ENCODE measurements at places on chromosomes 6 and 20.

DNA sequence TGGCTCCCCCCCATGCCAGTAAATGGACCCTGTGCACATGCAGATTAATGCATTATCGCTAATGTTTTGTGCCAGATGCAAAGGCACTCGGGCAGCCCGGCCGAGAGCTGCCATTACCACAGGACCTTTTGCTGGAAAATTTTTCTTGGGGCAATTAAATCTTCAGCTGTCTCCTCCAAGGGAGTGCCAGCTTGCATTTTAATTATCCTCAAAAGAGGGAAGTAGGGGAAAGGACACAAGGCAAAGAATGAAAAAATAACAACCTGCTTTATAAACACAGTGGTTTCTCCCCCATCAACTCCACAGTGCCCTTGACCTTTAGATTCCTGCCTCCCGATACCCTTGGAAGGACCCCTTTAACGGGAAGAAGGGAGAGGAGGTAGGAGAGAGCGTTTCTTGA, 48.2 kb downstream of the PDYN start:
- DNase-seq = no peak

- no peak for DNase-seq
Observed at GRCh38 chr6:6357032-6357431, 36.6 kb upstream of the F13A1 start.

DNA sequence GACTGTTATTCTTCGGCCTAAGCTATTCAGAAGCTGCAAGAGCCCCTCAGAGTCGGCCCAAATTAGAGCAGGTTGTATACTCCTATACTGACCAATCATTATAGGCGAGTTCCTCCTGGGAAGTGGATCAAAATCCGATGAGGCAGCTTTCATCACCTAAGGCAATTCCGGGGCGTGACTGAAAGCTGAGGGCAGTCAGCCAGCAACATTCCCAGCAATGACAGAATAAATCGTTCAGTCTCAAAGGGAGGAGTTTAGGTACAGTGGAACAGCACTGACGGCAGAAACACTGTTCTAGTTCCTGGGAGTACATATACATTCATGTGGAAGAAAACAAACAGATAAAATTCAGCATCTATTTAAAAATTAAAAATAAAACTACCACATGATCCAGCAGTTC, 10.8 kb downstream of the HLA-DQB2 start:
- no peak for DNase-seq

DNA sequence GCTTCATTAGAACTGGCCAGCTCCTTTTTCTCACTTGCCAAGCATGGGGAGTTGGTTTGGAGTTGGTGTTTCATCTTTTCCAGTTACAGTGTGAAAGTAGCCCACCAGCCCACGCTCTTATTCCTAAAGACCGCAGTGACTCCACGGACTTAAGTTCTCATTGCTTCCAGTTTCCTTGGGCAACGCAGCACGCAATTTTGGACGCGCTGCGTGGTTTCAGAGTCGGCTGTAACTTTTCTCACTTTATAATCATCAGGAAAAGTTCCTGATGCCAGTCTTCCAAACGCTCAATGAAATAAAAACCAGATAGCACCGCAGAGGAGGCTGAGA, 381 bp upstream of the PEX7 start:
- peak; percentile 17 for DNase-seq

DNA sequence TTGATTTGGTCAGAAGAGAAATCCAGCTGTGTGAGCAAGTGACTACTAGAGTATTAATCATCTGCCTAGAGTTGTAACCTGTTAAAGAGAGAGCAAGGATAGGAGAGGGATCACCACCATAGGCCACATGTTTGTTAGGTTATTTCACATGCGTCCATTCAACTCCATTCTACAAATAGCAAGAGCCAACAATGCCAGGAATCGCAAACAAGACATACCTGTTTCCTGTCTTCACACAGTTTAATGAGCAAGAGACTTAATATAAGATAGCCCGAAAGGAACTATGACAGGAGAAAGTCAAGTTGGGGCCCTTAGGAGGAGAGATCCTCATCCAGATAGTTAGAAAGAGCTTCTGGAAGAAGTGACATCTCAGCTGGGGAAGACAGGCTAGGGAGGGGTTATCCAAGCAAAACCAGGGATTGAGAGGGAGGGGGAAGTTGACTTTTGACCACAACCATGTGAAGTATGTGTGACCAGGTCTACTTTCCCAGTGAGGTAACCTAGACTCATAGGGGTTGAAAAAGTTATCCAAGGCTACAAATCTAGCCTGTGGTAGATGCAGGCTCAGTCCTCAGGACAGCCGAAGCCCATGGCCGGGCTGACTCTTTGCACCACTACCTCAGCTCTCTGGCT, 147.4 kb downstream of the ALDH8A1 start:
- DNase-seq = no peak

GRCh38 chr20:4549711-4550259, 171.9 kb upstream of the PRND start:
- DNase-seq = no peak

GRCh38 chr6:47032974-47033765, 9.0 kb downstream of the ADGRF1 start:
- DNase-seq = no peak

DNA sequence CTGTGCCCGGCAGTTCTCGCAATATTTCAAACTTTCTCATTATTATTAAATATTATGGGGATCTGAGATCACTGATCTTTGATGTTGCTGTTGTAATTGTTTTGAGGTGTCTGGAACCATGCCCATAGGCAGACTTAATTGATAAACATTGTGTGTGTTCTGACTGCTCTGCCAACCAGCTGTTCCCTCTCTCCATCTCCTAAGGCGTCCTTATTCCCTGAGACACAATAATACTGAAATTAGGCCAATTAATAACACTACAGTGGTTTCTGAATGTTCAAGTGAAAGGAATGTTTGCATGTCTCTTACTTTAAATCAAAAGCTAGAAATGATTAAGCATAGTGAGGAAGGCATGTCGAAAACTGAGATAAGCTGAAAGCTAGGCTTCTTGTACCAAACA, 7.6 kb downstream of the MAPK14 start:
- no peak for DNase-seq

- DNase-seq = no peak
Observed at GRCh38 chr6:137033828-137034227, 10.9 kb downstream of the IL20RA start.

- DNase-seq = peak; percentile 42
Observed at GRCh38 chr20:7195704-7196103, 428.2 kb downstream of the BMP2 start.

- no peak for DNase-seq
Observed at GRCh38 chr6:66772800-66773199, 1065.8 kb upstream of the EYS start.

DNA sequence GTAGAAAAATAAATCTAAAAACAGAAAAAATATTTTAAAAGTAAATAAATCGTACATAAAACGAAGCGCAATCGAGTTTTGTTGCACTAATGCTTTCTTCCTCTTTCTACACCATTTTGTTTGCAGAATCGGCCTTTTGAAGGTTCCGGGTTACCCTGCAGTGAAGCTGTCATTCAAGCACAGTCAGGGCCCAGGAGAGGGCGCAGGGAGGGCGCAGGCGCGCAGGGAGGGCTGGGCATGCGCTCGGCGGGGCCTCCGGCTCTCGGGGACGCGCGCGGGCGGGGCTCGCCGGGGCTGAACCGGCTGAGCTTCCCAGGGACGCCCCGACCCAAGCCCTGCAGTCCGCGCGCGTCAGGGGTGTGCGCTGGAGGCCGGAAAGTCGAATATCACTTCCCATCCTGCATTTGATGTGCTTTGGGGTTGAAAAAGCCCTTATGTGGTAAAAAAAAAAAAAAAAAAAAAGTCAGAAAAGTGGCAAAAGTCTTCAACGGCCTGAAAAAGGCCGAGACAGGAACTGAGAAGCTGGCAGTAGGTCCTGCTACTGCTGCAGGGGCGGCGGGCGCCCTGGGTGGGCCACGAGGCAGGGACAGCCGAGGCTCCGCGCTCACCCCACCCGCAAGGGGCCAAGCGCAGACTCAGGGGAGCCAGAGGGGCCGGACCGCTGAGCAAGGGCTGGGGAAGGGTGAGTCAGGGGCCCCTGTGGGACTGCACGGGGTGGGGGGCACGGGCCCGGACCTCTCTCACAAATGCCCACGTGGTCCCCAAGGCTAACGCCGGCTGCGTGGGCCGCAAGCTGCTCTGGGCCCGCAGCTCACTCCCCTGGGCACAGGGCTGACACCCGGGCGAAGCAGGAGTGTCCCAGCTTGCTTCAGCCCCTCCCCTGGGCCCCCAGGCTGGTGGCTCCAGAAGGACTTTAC, 40.5 kb downstream of the THBS2 start:
- DNase-seq = peak; percentile 62

- DNase-seq = no peak
Observed at GRCh38 chr20:13772529-13772928, 12.2 kb downstream of the ESF1 start.

GRCh38 chr6:21444711-21445260, 148.8 kb upstream of the SOX4 start:
- DNase-seq = no peak

- no peak for DNase-seq
Observed at GRCh38 chr20:32775336-32775991, 13.3 kb downstream of the DNMT3B start.

DNA sequence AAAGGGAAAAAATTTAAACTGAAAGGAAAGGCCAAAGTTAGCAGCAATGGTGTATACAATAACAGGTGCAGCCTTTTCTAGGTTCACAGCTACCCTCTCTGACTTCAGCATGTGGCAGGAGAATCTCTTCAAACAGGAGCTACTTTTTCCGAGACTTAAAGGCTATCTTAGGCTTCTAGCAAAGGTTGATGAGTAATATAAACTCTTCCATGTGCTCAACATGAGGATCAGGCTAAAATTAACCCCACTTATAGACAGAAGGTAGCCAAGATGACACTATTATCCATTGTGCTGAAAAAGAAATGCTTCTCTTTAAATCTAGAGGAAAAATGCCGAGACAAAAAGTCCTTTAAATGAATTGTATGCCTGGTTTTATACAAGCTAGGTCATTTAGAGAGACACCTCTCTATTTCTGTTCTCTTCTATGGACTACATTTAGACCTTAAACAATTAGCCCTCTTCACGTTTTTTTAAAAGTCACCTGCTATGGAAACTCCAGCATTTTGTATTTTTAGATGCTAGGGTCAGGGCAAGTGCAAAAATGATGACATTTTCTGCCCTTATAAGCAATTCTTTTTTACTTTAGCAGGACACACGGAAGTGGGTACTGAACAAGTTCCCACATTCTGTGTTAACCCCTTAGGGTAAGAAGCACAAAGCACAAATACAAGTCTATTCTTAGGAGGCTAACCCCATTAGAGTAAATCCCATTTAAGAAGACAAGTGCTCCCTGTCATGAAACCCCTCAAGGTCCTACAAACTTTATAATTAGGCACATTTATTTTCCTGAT, 216.8 kb upstream of the CITED2 start:
- no peak for DNase-seq

DNA sequence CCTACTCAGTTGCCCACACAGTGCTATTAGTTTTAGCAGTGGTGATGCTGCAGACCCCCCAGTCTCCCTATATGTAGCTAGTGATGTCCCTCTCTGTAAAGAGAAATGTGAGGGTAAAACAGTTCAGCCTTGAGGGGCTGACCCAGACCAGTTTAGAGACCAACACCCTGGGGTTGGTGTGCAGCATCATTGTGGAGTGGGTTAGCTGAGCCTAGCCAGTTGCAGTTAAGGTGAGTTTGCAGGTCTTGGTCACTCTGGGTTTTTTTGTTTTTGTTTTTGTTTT, 401 bp upstream of the B3GALT4 start:
- no peak for DNase-seq

DNA sequence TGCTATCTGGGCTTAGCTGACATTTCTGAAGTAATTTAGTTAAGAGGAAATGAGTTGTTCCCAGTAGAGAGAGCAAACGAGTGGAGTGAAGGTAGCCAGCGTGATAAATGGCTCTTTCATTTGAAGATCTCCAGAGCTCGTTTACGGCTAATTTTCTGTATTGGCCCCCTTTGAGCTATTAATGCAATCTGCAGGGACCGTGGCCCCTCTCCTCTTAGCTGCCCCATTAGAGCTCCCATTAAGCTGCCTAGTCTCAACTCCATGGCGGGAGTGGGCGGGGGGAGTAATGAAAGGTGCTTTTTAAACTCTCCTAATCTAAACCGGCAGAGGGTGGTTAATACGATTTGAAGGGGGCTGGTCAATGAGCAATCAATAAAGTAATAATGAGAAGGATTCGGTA, 12.5 kb downstream of the TFAP2B start:
- DNase-seq = no peak
